ENCODE measurements at places on chromosomes 12 and 14.

DNA sequence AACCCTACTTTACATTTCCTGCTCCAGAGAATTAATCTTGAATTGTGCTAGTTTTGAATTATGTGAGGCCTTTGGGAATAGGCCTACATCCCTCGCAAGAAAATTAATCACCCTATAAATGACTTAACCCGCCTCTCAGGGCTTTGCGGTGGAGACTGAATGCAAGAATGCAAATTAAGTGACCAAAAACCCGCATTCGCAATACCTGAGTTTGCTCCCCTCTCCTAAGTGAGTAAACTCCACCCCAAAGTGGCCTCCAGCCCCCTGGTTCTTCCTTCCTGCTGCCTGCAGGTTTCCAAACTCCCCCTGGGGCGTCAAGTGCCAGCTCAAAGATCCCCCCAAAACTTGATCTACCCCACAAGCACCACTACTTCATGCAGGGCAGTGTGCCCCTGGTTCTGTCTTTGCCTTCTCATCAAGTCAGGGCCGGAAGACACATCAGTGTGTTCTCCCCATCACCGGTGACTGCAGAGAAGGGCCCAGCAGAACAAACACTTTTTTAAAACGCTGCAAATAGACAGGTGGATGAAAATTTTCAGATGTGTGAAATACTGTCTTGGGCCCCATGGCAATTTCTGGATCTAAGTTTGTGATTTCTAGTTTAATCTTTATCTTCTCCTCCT is 644.7 kb downstream of the VRK1 start:
- DNase-seq, result no peak

- no peak for DNase-seq
Observed at GRCh38 chr14:34580381-34580780, 40.9 kb upstream of the EAPP start.

- DNase-seq, result no peak
Observed at GRCh38 chr12:51139292-51139844, 33.6 kb downstream of the TFCP2 start.

GRCh38 chr14:88340357-88340756 is 17.3 kb upstream of the KCNK10 start:
- no peak for DNase-seq

GRCh38 chr14:104981699-104982541 is 3.7 kb upstream of the CLBA1 start:
- DNase-seq, result no peak

- DNase-seq, result no peak
Observed at GRCh38 chr12:3150308-3150670, 73.1 kb downstream of the TSPAN9 start.

GRCh38 chr12:81077329-81077685 is 572 bp upstream of the ACSS3 start:
- DNase-seq, result no peak

- no peak for DNase-seq
Observed at GRCh38 chr14:34069854-34070582, 119.1 kb upstream of the EGLN3 start.

DNA sequence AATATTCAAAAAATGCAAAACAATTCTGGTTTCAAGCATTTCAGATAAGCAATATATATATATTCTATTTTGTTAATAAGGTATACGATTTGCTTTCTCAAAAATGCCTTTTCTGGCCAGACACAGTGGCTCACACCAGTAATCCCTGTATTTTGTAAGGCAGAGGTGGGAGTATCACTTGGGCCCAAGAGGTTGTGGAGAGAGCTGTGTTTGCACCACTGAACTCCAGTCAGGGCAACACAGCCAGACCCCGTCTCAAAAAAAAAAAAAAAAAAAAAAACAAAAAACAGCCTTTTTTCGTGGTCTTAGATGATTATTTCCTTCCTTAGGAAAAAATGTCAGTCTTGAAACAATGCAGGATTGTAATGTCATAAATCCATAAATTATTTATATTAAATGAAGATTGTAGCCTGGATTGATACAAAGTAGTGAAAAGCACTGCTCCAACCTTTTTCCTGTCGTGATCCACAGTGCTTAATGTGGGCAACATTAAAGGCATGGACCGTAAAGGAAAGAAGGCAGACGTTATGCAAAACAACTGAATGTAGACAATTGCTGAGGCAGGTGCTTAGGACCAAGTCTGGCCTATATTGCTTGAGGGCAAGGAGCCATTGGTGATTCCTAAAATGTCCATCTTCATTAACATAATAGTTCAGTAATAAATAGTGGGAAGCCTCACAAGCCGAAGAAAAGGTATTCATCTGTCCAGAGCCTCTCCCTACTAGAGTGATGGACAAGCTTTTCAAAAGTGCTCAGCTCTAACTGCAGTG is 36.8 kb downstream of the RAD52 start:
- no peak for DNase-seq

- no peak for DNase-seq
Observed at GRCh38 chr14:32211068-32211404, 8.0 kb upstream of the RNU6-8 start.

- DNase-seq, result peak; percentile 98
Observed at GRCh38 chr14:93035917-93036651, 79.6 kb downstream of the ITPK1 start.

DNA sequence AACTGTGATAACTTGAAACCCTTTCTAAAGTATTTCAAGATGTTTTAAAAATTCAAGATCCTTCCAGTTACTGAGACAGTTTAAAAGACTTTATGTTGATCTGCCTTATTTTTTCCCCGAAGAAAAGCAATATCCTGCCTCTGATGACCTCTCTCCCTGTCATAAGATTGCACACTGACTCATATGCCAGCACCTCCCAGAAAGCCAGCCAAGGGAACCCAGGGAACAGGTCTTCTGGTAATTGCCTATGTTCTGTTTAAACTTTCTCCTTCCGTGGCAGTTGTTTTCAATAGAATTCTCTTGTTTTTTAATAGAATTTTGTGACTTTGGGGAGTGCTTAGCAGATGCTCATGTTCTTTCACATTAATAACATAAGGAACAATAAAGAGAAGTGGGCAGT is 300.2 kb upstream of the PRKD1 start:
- no peak for DNase-seq

- DNase-seq, result no peak
Observed at GRCh38 chr12:103807561-103808238, 33.3 kb downstream of the NT5DC3 start.

DNA sequence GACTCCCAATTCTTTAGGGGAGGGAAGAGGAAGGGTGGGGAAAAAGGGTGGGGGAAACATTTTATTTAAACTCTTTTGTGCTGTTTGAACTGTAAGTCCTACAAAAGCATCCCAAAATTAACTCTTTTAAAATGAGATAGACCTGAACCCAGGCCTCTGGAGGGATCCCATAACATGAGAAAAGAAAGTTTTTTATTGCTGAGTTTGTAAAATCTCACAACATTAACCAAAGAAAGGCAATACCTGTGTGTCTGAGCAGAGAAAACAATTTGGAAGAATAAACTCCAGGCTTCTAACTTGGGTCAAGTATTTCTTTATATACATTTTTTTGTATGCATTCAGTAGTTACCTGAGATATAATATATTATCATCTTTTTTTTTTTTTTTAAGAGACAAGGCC is 107.1 kb downstream of the KSR2 start:
- no peak for DNase-seq

DNA sequence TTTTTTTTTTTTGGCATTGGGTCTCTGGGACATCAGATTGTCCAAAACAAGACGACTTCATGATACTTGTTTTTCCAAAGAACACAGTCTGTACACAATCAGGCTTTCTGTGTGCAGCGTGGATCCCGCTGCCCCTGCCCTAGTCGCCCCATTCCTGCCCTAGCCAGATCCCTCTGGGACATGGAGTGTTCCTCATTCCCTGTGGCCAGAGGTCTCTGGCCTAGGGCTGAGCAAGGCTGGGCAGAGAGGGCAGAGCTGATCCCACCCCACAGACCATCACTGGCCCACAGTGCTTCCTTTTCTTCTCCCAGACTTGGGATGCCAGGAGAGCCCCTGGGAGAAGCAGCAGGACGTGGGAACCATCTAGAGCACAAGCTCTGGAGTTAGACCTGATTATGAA is 20.9 kb upstream of the EIF2B2 start:
- DNase-seq, result no peak

GRCh38 chr14:91190853-91191252 is 53.7 kb downstream of the GPR68 start:
- DNase-seq, result no peak

DNA sequence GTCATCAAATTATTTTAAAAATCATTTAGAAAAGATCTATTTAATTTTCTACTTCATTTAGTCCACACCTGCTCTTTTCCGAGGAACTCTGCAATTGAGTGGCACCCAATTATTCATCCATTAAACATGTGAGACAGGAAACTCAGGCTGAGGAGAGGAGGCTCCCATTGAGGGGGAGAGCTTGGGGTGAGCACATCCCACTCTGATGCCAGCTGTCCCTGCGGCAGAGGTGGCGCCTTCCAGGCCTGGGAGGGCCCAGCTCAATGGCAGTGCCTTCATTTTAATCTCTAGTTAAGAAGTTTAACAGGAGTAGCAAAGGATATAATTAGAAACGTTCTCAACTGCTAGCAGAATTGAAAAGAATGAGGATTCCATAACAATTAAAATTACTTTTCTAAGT is 92.0 kb downstream of the ITPR2 start:
- no peak for DNase-seq

DNA sequence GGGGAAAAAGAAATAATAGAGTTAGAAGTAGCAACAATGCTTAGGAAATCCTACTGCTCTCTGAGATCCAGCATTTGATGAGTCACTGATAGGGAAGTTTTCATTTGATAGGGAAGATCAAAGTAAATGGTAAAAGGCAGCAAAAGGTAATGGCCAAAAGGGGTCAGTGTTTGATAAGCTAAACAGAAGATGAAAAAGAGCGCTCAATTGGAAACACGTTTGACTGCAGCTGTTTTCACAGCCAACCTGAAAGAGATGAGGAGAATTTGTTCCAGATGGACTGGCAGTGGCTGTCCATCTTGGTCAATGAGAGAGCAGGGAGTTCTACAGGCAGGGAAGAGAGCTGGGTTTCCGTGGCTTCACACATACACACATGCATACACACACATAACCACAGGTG is 264.2 kb downstream of the TMEM132C start:
- no peak for DNase-seq

DNA sequence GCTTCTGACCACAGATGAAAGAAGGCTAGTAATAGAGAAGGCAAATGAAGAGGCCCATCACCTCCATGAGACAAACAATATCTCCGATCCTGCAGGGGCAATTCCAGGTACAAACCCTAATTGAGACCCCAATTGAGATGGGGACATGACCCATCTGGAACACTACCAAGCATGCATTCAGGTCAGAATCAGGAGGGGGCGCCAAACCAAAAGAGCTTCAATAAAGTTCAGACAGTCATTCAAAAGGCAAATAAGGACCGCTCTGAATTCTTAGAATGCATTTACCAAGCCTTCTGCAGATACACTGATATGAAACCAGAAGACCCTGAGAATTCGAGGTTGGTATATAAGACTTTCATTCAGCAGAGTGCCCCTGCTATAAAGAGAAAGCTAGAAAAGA is 10.2 kb upstream of the EDDM3B start:
- DNase-seq, result no peak

- no peak for DNase-seq
Observed at GRCh38 chr12:62606654-62607053, 140.0 kb downstream of the MON2 start.

- DNase-seq, result no peak
Observed at GRCh38 chr12:52181746-52182145, 10.1 kb downstream of the KRT80 start.

DNA sequence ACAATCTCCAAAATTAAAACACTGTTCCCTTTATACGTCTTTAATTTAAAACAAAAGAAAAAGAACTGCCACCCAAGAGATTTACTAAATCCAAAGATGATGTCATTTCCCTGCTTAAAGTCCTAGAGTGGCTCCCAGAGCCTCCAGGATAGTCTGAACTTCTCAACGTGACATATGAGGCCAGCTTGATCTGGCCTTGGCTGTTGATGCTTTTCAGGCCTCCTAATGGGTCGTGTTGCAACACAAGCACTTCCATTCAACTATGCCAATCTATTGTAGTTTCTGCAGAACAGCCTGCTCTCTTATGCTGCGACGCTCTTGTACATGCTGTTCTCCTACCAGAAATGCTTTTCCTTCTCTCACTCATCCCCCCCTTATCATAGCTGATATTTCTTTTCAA is 35.7 kb downstream of the LGR5 start:
- DNase-seq, result peak; percentile 28

- no peak for DNase-seq
Observed at GRCh38 chr14:75803765-75804164, 142.7 kb downstream of the TTLL5 start.

DNA sequence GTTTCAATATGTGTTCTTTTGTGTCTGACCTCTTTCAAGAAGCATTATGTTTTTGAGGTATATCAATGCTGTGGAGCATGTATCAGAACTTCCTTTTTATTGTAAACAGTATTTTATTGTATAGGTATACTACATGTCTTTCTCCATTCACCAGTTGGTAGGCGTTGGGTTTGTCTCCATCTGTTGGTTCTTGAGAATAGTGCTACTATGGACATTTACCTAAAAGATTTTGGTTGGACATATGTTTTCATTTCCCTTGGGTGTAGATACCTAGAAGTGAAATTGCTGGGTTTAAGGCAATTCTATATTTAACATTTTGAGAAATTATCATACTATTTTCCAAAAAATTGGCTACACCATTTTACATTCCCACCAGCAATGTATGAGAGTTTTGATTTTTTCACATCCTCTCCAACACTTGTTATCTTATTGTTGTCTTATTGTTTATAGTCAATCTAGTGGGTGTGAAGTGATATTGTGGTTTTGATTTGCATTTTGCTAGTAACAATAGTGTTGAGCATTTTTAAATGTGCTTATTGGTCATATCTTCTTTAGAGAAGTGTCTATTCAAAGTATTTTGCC is 409.2 kb downstream of the IPO8 start:
- DNase-seq, result no peak

GRCh38 chr12:96208346-96208745 is 14.2 kb downstream of the ELK3 start:
- no peak for DNase-seq

DNA sequence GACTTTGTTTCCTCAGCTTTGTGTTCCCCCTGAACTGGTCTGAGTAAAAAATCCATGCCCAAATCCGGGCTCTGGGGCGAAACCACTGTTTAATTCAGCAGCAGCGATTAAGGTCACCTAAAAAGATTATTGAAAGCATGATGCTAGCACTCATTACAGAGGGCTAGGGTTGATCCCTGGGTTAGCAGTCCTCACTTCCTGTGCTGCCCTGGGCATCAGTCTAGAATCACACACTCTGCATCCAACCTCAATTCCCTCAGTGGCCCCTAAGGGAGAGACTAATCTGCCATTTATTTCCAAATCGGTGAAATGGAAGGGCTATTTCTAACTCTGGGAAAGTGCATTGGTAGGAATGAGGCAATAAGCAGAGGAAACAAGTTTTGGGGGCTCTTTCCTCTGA is 107.2 kb downstream of the BTG1 start:
- DNase-seq, result no peak

- no peak for DNase-seq
Observed at GRCh38 chr12:42407306-42407705, 81.3 kb downstream of the PPHLN1 start.

DNA sequence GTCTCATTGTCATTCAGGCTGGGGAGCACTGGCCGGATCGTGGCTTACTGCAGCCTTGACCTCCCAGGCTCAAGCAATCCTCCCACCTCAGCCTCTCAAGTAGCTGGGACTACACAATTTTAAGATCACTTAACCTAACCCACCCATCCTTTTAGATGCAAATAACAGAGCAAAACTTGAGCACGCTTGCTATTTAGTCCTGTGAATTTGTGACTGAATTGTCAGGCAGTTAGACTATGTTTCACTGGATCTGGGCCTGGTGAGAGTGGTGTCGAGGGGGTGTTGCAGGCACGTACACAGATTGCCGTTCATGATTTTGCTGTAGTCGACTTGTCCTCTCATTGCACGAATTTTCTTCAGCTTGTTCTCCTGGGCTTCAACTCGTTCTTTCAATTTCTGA is 38.2 kb downstream of the ZFYVE21 start:
- DNase-seq, result no peak

- no peak for DNase-seq
Observed at GRCh38 chr14:24251880-24252288, 9.5 kb upstream of the TINF2 start.
